Bronchial epithelial cell (primary cell): ENCODE measurements at places on chromosomes 1 and 21.

GRCh38 chr1:65263286-65263685, 46.1 kb upstream of the DNAJC6 start:
- DNase-seq, result no peak

DNA sequence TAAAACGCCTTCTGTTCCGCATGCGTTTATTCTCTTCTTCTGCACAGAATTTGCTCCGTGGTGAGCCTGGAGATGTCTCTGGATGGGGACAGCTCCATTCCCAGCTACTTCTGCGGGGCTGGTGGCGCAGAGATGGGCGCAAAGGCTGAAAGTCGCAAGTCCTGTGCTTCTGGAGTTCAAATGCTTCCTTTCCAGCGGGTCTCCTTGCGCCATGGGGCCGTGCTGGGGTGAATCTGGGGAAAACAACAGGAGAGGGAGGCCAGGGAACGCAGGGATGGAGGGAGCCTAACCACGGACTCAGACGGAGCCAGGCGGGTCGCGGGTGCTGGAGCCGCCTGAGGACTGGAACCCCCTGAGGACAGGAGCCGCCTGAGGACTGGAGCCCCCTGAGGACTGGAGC, 2.9 kb upstream of the OR2T12 start:
- DNase-seq, result no peak

DNA sequence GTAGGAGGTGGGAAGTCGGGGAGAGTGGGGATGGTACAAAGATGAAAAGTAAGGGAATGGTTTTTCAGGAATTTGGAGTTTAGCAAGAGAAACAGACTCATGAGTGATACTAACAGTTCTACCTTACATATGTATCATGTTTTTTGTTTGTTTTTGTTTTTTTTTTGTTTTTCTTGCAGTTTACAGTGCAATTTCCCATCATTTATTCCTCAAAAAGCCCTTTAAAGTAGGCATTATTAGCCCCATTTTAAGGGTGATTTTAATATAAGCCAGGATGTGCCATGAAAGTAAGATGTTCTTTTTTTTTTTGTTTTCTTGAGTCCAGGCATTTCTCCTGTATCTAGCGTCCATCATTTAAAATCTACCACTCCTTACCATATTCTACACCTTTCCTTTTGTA, 13.8 kb upstream of the TRIM45 start:
- DNase-seq, result no peak

GRCh38 chr1:202134645-202135172, 9.8 kb downstream of the ARL8A start:
- no peak for DNase-seq

DNA sequence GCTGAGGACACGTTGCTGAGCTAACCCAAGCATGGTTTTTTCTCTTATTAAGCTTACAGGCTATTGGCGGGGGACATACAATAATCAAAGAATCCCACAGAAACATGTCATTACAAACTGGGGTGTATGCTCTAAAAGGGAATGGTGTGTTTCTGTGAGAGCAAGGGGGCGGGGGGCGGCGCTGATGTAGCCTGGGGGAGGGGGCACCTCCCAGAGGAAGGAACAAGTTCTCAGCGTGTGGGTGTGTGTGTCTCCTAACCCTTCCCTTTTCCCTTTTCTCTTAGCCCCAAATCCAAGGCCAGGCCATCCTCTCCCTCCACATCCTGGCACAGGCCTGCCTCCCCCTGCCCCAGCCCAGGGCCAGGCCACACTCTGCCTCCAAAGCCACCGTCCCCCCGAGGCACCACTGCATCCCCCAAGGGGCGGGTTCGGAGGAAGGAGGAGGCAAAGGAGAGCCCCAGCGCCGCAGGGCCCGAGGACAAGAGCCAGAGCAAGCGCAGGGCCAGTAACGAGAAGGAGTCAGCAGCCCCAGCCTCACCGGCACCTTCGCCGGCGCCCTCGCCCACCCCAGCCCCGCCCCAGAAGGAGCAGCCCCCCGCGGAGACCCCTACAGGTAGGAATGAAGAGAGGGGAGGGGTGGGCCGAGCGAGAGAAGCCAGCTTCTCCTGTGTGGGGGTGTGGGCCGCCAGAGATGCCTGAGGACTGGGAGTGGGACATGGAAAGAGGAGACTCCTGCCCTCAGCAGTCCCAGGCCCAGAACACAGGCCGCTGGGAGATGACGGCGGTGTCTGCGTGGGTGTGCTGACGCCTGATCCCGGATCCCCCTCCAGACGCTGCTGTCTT, 21.9 kb downstream of the MAP7D1 start:
- DNase-seq, result no peak

DNA sequence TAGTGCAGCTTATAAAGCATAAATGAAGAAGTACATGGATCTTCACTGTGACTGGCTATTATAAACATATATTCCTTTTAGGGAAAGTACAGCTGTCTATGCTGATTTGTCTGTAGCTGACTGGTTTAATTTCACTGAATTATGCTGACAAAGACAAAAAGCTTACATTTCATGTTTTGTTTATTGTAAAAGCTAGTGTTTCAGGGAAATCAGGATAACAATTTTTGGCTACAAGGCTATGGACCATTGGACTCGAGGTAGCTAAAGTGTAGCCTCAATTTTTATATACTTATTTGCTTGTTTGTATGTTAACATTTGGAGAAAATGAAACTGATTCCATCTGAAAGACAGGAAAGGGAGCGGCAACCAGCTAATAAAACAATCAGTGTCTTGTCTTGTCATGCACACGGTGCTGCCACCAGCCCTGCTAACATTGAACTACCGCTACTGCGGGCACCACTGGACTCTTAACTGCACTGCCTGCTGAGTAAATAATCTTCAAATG, 480.2 kb downstream of the COL11A1 start:
- DNase-seq, result no peak

- no peak for DNase-seq
Measured at GRCh38 chr1:24735156-24735508, 10.1 kb upstream of the CLIC4 start.

DNA sequence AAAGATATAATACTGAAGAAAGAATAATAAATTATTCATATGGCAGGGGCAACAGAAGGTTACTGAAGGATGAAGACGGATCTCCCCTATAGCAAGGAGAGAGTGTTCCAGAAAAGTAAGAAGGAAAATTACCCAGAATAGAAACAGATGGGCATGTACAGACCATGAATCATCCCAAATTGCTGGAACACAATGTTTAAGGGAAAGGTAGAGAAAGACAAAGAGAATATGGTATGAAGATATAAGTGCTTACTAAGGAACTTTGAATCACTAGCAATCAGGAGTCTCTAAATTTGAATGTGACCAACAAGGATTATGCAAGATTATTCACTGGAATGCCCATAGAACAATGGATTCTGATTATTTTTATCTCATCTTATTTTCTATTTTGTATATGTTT, 375.4 kb downstream of the COL11A1 start:
- DNase-seq, result peak; percentile 50

- DNase-seq, result peak; percentile 93
Measured at GRCh38 chr1:169321539-169321938, 46.1 kb downstream of the NME7 start.

GRCh38 chr1:156106624-156107488, 7.7 kb upstream of the LMNA start:
- DNase-seq, result peak; percentile 29

GRCh38 chr1:111864862-111865261, 109.2 kb downstream of the DDX20 start:
- DNase-seq, result peak; percentile 10

GRCh38 chr1:102919659-102920058, 188.7 kb downstream of the COL11A1 start:
- peak; percentile 29 for DNase-seq

GRCh38 chr21:35059742-35060141, 10.6 kb upstream of the RUNX1 start:
- DNase-seq, result no peak

DNA sequence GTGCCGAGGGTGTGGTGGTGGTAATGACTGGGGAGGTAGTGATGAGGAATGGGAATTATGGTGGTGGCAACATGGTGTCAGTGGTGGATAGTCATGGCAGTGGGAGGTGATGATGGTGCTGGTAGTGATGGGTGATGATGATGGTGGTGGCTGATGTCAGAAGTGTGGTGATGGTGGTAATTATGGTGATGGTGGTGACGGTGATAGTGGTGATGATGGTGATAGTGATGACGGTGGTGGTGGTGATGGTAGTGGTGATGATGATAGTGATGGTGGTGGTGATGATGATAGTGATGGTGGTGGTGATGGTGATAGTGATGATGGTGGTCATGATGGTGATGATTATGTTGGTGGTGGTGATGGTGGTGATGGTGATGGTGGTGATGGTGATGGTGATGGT, 162.8 kb downstream of the NPHP4 start:
- DNase-seq, result no peak

GRCh38 chr21:28436286-28436932, 556.3 kb downstream of the LTN1 start:
- DNase-seq, result peak; percentile 88

DNA sequence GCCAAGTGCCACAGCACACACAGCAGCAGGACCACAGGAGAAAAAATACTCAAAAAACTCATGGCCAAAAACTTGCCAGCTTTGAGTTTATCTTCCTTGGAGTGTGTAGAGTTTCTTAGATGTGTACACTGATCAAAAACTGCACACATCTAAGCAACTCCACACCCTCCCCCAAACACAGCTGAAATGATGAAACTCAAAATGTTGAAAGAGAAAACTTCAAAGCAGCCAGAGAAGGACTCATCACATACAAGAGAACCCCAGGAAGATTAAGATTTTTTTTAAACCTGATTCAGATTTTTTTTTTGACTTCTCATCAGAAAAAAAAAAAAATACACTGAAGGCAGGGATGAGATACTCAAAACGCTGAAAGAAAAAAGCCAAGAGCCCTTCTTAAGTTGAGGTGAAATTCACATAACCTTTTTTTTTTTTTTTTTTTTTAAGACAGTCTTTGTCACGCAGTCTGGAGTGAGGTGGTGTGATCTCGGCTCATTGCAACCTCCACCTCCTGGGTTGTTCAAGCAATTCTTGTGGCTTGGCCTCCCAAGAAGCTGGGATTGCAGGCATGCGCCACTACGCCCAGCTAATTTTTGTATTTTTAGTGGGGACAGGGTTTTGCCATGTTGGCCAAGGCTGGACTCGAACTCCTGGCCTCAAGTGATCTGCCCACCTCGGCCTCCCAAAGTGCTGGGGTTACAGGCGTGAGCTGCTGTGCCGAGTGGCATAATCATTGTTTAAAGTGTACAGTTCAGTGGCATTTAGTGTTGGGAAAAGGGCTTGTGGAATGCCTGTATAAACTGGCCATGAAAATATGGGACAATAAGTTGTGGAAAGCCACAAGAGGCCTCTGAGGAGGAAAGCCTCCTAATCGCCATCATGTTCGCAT, 20.9 kb upstream of the PDXK start:
- DNase-seq, result no peak

- peak; percentile 13 for DNase-seq
Measured at GRCh38 chr1:202871367-202871766, 17.6 kb downstream of the RABIF start.

GRCh38 chr1:85571828-85572227, 8.7 kb upstream of the CCN1 start:
- DNase-seq, result peak; percentile 99

GRCh38 chr1:95111014-95111413, 6.1 kb upstream of the TLCD4 start:
- DNase-seq, result no peak

DNA sequence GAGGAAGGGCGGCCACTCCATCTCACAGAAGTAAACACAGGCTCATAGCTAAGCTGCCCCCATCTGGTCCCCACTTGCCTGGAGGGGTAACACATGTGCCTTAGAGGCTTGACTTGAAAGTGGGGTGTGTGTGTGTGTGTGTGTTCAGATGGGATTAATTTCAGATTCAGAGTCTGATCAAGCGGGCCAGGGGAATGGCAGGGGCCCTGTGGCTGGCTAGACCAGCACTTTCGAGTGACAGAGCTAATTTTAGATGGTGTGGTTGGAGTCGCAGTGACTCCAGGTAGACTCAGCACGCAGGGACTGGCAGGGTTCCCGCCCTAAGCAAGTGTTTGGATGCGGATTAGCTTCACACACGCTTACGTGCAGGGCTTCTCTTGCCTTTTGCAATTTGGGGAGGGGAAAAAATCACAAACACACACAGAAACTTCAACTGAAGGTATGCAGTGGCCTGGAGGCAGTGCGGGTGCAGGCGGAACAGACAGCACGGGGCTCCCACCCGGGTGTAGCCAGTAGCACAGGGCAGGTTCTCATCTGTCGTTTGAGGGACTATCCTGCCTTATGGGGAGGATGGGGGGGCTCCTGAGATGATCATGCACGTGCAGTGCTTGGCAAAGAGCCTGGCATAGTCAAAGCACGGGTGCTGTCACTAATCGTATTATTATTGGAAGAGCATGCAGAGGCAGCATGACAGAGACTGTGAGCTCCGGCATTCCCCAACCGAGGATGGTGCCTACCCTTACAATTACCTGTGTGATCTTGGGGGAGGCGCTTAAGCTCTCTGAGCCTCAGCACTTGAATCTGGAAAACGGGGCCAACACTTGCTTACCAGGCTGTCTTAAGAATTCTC, 1.3 kb downstream of the EDN2 start:
- no peak for DNase-seq

- DNase-seq, result no peak
Measured at GRCh38 chr1:4428711-4429110, 225.7 kb upstream of the AJAP1 start.

DNA sequence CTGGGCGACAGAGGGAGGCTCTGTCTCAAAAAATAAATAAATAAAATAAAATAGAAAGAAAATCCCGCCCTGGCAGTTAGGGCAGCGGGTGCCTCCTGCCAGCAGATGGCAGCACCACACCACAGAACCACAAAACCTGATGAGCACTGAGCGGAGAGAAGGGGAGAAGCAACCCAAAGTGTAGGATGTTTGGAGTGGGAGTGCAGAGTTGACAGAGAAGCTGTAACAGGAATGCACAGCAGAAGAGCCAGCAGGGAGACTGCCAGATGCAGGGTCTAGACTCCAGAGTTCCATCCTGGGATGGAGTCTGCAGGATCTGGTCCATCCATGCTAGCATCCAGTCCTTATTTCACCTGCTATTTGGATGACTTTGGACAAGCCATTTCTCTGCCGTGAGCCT, 29.7 kb upstream of the KIRREL1 start:
- DNase-seq, result peak; percentile 45

- peak; percentile 95 for DNase-seq
Measured at GRCh38 chr1:96559707-96560596, 161.6 kb upstream of the PTBP2 start.

- no peak for DNase-seq
Measured at GRCh38 chr1:101144671-101145448, 92.0 kb upstream of the S1PR1 start.

- DNase-seq, result peak; percentile 72
Measured at GRCh38 chr1:10415211-10415930, 14.9 kb upstream of the CENPS start.

GRCh38 chr1:97200595-97200994, 479.0 kb downstream of the PTBP2 start:
- DNase-seq, result no peak

- no peak for DNase-seq
Measured at GRCh38 chr1:76170084-76170483, 95.5 kb downstream of the ST6GALNAC3 start.
